ENCODE measurements at places on chromosomes 16 and 17.

DNA sequence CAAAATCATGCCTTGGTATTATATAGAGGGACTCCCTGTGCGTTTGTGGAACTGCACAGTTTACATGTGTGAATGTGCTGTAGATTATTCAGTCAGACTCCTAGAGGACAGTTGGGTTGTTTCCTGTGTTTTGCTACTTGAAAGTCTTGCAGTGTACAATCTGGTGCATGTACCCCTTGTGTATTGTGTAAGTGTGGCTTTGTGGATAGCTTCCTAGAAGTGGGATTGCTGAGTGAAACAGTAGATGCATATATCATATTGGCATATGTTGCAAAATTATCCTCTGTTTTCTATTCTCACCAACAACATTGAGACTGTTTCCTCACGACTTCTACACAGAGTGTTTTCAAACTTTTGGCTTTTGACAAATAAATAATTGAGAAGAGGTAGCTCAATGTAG is 263.7 kb downstream of the MAP2K6 start:
- ATAC-seq = no peak

DNA sequence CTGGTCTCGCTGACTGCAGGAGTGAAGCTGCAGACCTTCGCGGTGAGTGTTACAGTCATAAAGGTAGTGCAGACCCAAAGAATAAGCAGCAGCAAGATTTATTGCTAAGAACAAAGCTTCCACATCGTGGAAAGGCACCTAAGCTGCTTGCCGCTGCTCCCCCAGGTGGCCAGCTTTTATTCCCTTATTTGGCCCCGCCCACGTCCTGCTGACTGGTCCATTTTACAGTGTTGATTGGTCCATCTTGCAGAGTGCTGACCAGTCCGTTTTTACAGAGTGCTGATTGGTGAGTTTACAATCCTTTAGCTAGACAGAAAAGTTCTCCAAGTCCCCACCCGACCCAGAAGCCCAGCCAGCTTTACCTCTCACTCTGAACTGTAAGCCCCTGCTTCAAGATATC is 227.8 kb downstream of the ABCC12 start:
- ATAC-seq = no peak

DNA sequence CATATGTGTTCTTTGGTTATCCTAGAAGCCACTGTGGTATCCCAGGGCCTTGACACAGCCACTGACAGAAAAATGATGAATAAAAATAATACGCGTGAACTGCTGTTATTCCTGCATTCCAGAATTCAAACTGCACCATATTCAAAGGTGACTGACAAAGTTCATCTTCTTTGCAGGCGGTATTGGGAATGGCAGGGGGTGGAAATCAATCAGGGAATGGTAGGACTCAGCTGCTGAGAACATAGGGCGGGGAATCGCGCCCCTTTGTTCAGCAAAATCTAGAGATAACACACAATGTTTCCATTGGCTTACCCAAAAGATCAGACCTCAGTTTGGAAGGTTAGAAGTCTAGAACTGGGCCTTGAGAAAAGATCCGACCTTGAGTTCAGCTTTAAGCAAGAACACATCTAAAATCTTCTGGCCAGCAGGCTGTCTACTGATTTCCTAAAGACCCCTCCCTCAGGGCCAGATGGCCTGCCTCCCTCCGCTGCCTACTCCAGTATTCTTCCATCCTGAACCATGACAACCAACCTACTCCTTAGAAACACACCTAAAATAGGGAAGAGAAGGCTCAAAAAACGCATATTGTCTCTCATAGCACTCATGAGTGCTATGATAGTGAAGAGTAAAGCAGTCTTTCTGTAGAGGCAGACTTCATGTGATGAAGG is 34.1 kb downstream of the CDK5R1 start:
- ATAC-seq = no peak

DNA sequence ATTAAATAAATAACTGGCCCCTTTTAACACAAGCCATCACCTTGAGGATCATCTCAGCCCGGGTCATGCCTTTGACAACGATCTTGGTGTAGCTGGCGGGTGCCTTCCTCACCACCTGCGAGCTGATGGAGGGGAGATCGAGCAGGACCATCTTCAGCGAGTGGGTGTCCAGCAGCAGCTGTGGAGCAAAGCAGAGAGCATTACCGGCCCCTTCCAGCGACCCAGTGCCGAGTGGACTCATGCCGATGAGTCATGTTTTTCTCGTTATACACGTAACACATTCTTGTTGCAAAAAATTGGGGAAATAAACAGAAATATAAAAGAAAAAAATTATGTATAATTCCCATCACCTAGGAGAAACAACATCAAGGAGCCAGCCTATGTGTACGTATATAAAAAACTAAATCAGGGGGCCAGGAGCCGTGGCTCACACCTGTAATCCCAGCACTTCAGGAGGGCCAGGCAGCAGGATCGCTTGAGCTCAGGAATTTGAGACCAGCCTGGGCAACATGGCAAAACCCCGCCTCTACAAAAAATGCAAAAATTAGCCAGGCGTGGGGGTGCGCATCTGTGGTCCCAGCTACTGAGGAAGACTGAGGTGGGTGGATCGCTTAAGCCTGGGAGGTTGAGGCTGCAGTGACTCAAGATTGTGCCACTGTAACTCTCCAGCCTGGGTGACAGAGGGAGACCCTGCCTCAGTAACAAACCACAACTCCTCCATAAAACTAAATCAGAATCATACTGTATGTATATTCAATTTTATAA is 169.1 kb upstream of the RPH3AL start:
- no peak for ATAC-seq

GRCh38 chr17:82884341-82884969 is 44.6 kb upstream of the ZNF750 start:
- no peak for ATAC-seq

DNA sequence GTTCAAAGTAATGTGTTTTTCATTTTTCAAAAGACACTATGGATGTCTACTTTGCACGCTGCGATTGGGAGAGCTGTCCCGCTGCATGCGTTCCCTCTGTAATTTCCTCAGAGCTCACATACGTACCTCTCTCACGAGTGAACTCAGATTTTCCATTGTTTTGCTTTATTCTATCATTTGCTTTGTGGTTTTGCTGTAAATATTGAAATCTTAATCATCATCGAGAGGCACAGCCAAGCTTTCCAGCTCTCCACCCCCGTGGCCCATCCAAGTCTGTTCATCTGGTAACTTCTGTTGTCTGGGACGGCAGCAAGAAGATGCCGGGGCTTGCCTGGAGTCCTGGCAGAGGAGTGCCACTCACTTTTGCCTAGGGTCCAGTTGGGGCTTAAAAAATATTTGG is 21.1 kb downstream of the TMC6 start:
- ATAC-seq = peak; percentile 73

DNA sequence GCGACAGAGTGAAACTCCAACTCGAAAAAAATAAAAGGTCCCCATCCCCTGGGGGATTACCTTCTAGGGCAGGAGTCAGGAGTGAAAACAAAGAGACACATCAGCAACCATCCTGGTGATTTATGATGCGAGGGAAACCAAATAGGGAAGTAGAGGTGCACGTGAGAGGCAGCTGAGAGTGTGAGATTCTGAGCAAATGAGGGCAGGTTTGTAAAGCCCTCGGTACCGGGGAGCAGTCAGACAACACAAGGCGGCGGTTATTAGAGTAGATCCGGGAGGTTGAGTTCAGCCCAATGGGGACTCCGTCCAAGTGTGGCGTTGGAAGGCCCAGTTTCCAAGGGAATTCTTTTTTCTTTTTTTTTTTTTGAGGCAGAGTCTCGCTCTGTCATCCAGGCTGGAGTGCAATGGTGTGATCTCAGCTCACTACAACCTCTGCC is 7.4 kb upstream of the ARMC7 start:
- no peak for ATAC-seq

DNA sequence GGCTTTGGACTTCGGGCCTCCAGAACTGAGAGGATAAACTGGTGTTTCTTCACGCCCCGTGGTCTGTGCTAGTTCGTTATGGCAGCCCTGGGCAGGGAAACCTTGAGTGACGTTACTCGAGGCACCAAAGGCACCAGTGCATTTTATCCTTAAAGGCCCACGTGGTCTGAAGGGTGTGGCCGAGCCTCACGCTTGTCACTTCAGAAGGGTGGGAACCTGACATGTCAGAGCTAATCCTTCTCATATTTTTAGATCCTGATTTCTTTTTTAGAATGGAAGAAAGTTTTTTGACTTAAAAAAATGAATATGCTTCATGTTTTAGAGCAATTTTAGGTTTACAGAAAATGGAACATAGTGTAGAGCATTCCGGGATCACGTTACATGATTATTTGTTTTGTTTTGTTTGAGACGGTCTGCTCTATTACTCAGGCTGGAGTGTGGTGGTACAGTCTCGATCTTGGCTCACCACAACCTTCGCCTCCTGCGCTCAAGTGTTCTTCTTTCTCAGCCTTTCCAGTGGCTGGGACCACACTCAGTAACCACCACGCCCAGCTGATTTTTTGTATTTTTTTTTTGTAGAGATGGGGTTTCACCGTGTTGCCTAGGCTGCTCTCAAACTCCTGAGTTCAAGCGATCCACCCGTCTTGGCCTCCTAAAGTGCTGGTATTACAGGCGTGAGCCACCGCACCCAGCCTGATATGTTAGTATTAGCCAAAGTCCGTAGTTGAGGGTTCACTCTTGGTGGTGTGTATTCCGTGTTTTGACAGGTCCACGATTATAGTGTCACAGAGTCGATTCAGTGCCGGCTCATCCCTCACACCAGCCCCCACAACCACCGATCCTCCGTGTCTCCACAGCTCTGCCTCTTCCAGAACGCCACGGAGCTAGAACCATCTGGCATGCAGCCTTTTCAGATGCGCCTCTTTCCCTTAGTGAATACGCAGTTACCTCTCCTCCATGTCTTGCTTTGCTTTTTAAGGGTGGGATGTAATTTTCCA is 47.9 kb downstream of the RAB11FIP3 start:
- ATAC-seq = no peak

GRCh38 chr17:6163612-6164333 is 93.6 kb downstream of the WSCD1 start:
- ATAC-seq = no peak
